ENCODE measurements at places on chromosomes 2 and 18.

- no peak for DNase-seq
Measured at GRCh38 chr2:182248362-182248761, 178.5 kb downstream of the PDE1A start.

DNA sequence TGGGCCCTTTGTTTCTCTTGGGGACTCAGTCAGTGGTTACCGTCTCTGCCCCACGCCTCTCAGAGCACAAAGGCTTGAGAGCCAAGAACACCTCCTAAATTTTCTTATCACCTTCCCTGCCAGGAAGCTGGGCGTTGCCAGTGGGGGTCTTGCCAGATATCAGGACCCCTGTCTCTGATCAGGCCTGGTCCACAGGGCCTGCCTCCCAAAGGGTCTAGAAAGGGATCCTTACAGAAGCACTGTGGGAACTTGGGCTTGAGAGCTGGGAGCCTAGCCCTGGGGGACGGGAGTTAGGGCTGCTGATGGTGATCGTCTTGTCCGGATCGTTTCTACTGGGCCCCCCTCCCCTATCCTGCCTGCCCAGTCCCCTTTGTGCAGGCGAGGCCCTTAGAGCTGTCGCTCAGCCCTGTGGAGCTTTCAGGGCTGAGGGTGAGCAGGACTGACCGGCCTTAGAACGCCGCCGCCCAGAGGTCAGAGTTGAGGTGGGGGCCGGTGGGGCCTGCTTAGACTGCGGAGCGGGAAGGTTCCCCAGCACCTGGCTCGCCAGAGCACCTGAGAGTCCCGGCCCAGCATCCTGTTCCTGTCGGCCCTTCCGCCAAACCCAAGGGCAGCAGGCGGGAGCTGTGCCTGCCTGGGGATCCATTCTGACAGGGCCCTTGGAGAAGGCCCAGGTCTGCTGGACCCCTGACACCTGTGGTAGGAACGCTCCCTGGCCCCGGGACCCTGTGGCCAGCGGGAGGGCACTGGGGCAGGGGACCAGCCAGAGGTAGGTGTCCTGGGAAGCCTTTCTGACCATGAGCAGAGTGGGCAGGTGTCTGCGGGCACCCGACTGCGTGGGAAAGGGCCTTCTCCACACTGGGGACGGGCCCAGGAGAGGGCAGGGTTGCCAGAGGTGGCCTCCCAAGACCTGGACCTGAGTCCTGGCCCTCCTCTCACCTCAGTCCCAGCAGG, 956 bp downstream of the ESPNL start:
- no peak for DNase-seq

- no peak for DNase-seq
Measured at GRCh38 chr2:108315444-108315934, 26.8 kb downstream of the SULT1C2 start.

- no peak for DNase-seq
Measured at GRCh38 chr2:213187833-213188532, 36.6 kb upstream of the IKZF2 start.

DNA sequence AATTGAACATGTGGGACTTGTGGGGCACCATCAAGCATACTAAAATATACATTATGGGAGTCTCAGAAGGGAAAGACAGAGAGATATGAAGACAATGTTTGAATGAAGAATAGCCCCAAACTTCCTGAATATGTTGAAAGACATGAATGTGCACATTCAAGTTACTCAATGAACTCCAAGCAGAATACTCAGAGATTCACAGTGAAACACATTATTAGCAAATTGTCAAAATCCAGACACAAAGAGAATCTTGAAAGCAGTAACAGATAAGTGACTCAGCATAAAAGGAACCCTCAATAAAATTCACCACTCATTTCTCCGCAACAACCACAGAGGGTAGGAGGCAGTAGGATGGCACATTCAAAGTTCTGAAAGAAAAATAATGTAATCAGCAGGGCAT, 8.8 kb downstream of the C2orf92 start:
- DNase-seq, result no peak

- no peak for DNase-seq
Measured at GRCh38 chr18:76592981-76593381, 97.9 kb upstream of the ZNF516 start.

DNA sequence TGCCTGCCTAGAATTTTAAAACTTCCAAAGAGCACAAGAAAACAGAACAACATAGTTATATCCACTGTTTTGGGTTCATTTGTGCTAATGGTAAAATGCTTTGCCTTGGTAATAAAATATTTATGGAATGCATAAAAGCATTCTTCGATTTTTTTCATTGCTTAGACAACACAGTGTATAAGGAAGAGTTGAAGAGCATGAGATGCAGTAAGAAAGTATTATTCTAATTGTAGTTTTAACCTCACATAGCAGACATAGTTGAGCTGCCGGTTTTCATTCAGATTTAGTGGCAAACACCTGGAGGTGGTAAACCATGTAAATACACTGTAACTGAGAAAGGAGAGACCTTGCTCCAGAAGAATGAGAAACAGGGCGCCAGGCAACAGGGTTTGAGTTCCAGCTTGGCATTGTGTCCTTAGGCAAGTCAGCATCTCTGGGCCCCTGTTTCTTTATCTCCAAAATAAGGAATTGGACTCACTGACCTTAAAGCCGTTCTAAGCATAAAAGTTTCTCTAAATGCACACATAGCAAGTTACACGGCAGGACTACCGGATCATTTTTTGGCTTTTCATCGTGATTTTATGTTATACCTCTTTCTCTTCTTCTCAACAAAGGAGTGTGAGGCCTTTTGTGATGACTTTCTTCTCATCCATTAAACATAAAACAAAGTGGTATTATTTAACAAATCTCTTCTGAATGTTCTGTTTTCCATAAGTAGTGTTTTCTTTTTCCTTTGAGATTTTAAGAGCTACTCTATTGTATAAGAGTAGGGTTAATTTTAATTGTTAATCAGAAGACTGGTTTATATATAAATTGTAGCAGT, 7.9 kb downstream of the UGP2 start:
- DNase-seq, result no peak

- DNase-seq, result peak; percentile 23
Measured at GRCh38 chr2:46351750-46352138, 54.5 kb downstream of the EPAS1 start.

DNA sequence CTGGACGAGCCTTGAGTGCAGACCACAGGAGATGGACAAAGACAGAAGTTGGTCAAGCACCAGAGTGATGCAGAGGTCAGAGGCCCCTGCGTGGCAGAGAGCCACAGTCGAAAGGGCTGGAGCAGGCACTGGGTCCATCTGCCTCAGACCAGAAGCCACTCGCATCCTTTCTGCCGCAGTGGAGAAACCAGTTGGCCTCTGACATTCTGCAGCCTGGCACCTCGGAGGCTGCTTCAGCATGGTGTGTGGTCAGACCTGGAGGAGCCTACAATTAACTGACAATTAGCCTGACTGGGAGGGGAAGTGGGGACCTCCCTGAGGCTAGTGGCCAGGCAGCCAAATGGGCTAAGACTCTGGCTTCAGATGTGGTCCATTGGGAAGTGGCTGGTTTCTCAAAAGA, 111.1 kb downstream of the SGPP2 start:
- DNase-seq, result no peak

- no peak for DNase-seq
Measured at GRCh38 chr2:198950803-198951202, 506.9 kb downstream of the SATB2 start.

- no peak for DNase-seq
Measured at GRCh38 chr2:230956827-230957755, 32.0 kb upstream of the GPR55 start.

GRCh38 chr18:58267493-58267892, 223.5 kb downstream of the NEDD4L start:
- no peak for DNase-seq

DNA sequence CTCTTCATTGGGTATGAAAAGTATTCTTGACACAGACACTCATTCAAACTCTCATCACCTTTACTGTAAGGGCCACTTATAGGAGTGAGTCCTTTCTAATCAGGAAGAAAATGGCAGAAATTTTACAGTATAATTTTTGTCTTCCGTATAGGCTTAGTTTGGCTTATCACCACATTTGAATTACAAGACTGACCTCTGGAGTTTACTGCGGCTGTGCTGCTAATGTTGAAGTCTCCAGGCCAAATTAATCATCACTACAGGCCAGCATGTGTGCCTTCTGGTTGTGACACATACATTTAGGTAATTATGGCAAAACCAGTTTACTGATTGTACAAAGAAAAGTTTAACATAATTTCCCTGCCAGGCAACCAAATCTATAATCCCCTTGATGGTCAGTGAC, 753.6 kb upstream of the GCFC2 start:
- no peak for DNase-seq

- no peak for DNase-seq
Measured at GRCh38 chr18:74775239-74775638, 177.6 kb downstream of the ZNF407 start.

- peak; percentile 33 for DNase-seq
Measured at GRCh38 chr2:88690591-88691338, 708 bp upstream of the RPIA start.

GRCh38 chr2:84999553-84999955, 28.6 kb downstream of the KCMF1 start:
- DNase-seq, result no peak

DNA sequence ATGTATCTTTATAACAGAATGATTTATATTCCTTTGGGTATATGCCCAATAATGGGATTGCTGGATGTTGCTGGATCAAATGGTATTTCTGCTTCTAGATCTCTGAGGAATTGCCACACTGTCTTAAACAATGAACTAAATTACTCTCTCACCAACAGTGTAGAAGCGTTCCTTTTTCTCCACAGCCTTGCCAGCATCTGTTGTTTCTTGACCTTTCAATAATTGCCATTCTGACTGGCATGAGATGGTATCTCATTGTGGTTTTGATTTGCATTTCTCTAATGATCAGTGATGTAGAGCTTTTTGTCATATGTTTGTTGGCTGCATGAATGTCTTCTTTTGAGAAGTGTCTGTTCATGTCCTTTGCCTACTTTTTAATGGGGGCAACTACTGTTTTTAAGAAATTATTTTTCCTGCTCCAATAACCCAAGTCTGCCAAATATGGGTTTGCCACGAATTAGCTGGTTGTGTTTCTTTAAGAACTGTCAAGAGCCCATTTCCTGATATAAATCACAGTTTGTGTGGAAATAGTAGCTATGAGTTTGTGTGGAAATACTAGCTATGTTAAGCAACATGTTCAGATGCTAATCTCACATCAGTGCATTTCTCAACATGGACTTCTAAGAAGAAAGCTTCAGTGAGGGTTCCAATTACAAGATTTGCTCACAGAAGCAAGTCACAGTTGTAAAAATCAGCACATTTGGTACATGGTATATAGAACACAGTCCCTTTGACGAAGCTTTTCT, 259.4 kb downstream of the ANAPC1 start:
- DNase-seq, result no peak

GRCh38 chr2:112251271-112251670, 3.6 kb downstream of the ZC3H8 start:
- DNase-seq, result no peak

DNA sequence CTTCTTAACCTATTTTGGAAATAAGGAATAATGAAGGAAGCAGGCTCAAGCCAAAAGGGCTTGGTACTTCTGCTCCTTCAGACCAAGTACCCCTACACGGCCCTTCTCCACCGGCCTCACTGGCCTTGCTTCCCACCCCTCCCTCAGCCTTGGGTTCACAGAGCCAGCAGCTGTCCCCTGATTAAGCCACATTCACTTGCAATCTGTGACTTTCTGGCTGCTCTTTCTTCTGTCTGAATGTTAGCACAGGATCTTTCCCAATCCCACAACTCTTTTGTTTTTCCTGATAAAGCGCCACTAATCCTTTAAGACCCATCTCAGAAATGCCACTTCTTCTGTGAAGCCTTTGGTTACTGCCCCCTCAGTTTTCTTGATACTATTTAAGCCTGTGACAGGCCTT, 52.4 kb downstream of the REEP1 start:
- no peak for DNase-seq

- no peak for DNase-seq
Measured at GRCh38 chr18:2978661-2979106, 34.3 kb downstream of the LPIN2 start.

DNA sequence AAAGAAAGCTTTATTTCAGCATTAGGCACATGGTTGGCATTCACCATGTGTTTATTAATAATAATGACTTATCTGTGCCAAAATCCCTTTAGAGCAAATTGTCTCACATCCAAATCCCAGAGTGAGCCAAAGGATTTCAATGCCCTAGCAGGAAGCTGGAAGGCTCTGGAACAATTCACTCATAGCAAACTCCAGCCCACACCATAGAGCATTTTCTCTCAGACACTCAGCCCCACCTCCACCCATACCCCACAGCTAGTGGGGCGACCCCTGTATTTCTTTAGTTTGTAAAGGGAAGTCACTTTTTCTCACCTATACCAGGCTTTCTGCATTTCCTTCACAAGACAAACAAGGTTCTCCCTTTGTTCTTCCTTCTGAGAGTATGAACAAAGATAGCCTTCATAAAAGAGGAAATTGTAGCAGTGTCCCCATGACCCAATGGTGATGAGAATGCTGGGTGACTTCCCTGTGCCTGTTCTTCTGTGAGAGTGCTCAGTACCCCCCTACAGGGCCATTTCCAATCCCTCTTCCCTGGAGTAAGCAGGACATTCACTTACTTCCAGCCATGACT, 100.1 kb upstream of the APCDD1 start:
- no peak for DNase-seq

DNA sequence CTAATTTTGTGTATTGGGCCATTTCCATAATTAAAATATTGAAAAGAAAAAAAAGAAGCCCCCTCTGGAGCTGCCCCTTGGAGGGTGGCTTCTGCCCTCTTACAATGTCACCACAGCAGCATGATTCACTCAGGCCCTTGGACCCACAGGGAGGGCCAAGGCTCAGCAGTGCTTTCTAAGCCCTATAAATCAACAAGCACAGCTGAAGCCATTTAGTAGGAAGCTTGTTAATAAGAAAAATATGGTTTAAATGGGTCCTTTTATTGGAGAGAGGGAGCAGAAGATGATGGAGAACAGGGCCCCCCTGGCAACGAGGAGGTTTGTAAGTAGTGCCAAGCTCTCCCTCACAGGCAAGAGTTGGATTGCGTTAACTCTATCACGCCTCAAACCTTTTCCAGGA, 107.6 kb upstream of the FZD7 start:
- no peak for DNase-seq

GRCh38 chr2:108377815-108378630, at the start of gene SULT1C4:
TSS of gene SULT1C4 (plus strand) at chr2:108377954. CDS start at chr2:108378338, 384 bp downstream.
- DNase-seq, result no peak

DNA sequence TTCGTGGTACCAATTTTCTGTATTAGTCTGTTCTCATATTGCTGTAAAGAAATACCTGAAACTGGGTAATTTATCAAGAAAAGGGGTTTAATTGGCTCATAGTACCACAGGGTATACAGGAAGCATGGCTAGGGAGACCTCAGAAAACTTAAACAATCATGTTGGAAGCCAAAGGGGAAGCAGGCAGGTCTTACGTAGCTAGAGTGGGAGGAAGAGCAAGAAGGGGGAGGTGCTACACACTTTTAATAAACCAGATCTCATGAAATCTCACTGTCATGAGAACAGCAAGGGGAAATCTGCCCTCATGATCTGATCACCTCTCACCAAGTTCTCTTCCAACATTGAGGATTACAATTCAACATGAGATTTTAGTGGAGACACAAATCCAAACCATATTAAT, 226.8 kb upstream of the TPO start:
- no peak for DNase-seq

DNA sequence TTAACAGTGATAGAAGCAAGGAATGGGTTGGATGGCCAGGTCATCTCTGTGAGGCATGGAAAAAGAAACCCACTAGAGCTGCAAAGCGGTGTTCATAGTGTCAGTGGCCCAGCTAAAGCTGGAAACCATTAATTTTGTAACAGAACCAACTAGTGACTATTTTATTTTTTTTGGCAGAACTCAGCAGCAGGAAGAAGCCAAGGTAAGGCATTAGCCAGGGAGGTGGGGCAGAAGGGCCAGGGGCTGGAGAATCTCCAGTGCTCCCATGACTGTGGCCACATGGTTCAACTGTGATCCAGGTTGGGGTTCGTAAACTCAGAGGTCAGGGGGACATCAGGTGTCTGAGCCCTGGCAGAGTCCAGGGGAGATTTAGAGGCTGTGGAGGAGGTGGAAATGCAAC, 25.9 kb upstream of the YES1 start:
- DNase-seq, result no peak
